ENCODE measurements at places on chromosomes 2 and 18. TPM values are rescaled to one million over a fixed set of nuclear protein-coding genes. Genes with fewer than 3 reads are reported as not detected.

DNA sequence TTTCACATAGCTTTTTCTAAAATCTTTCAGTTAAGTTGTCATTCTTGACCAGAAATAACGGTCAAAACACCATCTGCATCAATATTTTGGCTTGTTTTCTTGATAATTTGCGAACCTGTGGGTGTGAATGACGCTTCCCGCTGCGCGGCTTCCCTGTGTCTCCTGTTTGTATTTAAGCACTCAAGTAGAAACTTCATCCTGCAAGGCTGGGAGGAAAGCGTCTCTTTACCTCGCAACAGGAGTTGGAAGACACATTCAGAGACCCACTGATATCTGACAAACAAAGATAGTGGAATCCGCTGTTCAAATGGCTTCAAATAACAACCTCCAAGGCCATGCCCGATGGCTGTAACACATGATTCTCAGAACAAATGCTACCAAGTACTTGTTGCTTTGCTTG, 704.9 kb downstream of the DCDC2C start:
- no peak overlapping the region for H3K27ac ChIP-seq
- H3K36me3 ChIP-seq = no peaks in the 10 kb centered on the region
- H3K4me3 ChIP-seq = no peak overlapping the region
- no peaks in the 10 kb centered on the region for H3K4me1 ChIP-seq
- H3K27me3 ChIP-seq = no peaks in the 10 kb centered on the region

The ICOS gene
- total RNA-seq = not detected

DNA sequence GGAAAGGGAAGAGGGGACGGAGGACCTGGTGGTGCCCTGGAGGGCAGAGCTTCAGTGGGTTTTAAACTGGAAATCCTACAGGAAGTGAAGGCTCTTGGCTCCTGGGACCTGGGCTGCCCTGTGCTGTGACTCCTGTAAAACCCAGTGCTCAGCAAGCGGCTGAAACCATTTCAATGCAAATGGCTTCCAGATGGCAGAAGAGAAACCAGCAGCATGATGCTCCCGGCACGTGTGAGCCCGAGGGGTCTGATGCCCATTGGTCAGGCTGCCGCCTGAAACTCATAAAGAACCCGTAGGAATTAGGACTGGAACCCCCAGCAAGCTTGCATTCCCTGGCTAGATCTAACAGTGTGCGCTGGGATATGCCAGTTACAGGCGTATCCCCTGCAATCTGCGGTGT, 109.2 kb upstream of the THOC1 start:
- H3K4me1 ChIP-seq = peaks cover 31% of the 10 kb centered on the region
- DNase-seq = no peak
- no peak overlapping the region for H3K4me3 ChIP-seq
- H3K36me3 ChIP-seq = no peaks in the 10 kb centered on the region
- no peak overlapping the region for H3K27ac ChIP-seq

GRCh38 chr2:181958726-181959125, 26.9 kb upstream of the PPP1R1C start:
- no peak for DNase-seq
- no peaks in the 10 kb centered on the region for H3K4me1 ChIP-seq
- H3K27me3 ChIP-seq = no peaks in the 10 kb centered on the region
- no peak overlapping the region for H3K4me3 ChIP-seq

The LYPD6B gene
- total RNA-seq = 88.7 TPM

DNA sequence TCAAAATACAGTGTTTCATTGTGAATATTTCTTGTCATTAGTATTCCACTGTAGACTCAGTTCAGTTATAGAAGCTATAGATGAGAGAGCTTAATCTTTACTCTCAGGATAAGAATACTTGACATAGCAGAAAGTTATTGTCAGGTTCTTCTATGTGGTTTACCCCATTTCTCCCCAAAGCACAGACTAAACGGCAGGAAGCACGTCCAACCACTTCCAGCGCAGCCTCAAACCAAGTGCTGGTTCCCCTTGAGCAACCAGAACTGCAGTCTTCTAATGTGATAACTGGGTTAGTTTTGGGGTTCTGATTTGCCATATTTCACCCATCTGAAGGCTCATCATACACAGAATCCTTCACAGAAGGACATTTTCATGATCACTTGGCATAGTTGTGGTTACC, 324.7 kb downstream of the SLC8A1 start:
- H3K36me3 ChIP-seq = no peaks in the 10 kb centered on the region
- no peak overlapping the region for H3K4me3 ChIP-seq
- H3K4me1 ChIP-seq = peaks cover 39% of the 10 kb centered on the region
- no peaks in the 10 kb centered on the region for H3K27me3 ChIP-seq

Data from stomach (tissue), 19 donors.